AG10803 (cell line): ENCODE measurements at places on chromosomes 11 and 22.

DNA sequence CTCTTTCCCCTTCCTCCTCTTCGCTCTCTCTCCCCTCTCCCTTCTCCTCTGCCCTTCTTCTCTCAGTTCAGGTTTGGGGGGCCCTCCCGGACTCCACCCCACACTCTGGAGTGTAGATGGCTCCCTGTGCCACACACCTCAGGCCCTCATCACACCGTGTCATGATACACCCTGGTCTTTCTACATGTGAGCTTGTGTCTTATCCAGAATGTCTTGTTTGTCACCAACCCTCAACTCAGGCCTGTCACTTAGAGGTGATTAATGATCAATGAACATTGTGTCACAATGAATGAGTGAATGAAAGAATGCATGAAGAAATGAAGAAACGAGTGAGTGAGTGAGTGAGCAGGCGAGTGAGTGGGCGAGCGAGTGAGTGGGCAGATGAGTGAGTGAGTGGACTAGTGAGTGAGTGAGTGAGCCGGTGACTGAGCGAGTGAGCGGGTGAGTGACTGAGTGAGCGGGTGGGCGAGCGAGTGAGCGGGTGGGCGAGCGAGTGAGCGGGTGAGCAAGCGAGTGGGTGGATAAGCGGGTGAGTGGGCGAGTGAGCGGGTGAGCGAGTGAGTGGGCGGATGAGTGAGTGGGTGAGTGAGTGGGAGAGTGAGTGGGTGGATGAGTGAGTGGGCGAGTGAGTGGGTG, 33.8 kb downstream of the CAPN1 start:
- DNase-seq: no peak

DNA sequence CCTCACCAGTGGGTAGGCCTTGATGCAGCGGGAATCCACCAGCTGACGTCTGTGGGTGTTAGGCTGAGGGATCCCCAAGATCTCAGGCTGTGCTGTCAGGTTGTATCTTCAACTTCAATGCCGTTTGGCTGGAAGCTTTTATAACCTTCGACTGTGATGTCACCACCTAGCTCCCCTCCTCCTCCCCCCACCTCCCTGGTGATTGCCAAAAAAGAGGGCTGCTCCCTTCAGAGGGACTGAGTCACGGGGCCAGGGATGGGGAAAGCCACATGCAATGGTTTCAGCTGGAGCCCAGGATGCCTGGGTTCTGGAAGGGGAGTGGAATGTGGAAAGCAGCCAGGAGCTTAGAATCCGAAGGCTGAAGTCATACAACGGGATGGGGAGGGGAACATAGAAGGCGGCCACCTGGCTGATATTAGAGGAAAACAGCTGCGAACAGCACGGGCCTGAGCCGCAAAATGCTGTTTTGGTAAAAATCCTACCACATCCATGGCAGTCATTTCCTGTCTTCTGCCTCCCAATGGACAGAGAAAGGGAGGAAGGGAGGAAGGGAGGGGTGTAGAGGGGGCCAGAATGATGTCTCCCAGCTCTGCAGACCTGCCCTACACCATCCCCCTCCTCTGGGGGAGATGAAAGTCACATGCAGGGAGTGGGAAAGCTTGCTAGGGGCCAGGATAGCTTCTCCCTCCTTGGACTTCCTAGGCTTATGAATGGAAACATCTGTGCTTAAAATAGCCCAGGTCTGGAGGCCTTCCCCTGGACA, at the start of gene LRRN4CL:
Gene LRRN4CL (minus strand): TSS at position 110 of the 763 bp plus-strand sequence. CDS start 1,022 bp downstream, outside the sequence.
- DNase-seq: peak; percentile 99

DNA sequence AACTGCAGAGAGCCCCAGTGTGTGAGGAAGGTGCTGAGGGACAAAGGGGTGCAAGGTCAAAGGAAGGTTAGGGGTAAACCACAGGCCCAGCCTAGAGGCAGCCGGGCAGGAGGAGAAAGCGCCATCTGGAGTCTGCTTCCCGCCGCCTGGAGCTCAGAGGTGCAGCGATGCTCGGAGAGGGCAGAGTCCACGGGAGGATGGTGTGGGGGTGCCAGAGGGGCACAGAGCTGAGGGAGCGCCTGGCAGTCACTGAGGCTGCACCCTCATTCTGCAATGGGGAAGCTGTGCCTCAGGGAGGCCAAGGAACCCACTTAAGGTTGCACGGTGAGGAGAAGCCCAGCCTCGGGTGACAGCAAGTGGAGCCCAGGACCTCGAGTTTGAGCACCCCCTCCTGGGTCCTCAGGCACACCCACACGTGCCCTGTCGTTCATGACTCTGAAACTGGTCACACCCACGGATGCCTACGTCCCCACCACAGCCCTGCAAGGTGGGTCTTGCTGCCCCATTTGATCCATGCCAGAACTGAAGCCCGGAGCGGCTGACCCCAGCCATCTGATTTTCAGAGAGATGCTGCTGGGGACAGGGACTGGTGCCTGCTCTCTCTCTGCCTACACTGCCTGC, 1.6 kb downstream of the IL2RB start:
- DNase-seq: no peak

DNA sequence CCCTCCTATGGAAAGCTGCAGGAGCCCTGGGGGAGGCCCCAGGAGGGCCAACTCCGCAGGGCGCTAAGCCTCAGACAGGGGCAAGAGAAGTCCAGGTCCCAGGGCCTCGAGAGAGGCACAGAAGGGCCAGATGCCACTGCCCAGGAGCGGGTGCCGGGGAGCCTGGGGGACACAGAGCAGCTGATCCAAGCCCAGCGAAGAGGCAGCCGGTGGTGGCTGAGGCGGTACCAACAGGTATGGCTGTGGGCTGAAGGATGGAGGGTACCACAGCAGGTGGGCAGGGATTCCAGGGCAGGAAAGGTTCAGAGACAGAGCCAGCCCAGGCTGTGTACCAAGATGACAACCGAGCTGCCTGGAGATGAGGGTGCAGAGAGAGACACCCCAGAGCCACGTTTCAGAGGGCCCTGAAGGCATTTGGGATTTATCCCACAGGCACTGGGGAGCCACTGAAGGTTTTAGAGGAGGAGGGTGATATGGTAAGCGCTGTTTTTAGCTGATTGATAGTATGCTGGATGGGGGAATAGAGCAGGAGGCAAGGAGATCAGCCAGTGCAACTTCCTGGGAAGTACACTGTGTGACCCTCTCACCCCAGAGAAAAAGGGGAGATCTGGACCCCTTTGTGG, 412 bp downstream of the C11orf86 start:
- DNase-seq: no peak

- peak; percentile 86 for DNase-seq
These were observed 9.5 kb downstream of the DCHS1 start for GRCh38 chr11:6646071-6646470.

DNA sequence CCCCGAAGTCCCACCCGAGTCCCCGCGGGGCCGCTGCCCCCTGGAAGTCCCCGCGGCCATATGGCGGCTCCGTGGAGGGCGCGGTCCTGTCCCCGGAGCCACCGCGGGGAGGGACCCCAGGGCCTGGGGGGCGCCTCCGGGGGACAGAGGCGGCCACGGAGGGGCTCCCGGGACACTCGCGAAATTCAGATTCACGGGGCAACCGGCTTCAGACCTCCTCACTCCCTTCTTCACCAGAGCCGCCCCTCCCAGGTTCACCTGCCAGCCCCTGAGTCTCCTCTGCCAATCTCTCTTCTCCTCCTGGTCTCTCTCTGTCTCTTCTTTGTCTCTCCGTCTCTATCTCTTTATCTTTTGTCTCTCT, 28.2 kb upstream of the TOLLIP start:
- no peak for DNase-seq

DNA sequence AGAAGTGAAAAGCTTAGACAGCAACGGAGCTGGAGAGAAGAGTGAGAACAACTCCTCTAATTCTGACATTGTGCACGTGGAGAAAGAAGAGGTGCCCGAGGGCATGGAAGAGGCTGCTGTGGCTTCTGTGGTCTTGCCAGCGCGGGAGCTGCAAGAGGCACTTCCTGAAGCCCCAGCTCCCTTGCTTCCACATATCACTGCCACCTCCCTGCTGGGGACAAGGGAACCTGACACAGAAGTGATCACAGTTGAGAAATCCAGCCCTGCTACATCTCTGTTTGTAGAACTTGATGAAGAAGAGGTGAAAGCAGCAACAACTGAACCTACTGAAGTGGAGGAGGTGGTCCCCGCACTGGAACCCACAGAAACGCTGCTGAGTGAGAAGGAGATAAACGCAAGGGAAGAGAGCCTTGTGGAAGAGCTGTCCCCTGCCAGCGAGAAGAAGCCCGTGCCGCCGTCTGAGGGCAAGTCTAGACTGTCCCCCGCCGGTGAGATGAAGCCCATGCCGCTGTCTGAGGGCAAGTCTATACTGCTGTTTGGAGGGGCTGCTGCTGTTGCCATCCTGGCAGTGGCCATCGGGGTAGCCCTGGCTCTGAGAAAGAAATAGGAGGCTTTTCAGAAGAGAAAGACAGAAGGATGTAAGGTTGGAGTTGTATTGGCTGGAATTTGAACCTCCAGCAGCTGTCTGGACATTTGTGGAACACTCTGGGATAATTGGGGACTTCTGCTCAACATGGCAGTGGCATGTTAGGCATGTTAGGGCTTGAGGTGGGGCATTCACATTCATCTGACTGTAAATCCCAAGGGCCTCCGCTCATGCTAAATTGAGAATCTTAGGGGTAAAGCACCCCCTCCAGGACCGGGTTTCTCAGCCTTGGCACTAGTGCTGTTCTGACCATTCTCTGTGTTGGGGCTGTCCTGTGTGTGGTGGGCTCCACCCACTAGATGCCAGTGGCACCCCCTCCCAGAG, 47.1 kb downstream of the BID start:
- DNase-seq: no peak

DNA sequence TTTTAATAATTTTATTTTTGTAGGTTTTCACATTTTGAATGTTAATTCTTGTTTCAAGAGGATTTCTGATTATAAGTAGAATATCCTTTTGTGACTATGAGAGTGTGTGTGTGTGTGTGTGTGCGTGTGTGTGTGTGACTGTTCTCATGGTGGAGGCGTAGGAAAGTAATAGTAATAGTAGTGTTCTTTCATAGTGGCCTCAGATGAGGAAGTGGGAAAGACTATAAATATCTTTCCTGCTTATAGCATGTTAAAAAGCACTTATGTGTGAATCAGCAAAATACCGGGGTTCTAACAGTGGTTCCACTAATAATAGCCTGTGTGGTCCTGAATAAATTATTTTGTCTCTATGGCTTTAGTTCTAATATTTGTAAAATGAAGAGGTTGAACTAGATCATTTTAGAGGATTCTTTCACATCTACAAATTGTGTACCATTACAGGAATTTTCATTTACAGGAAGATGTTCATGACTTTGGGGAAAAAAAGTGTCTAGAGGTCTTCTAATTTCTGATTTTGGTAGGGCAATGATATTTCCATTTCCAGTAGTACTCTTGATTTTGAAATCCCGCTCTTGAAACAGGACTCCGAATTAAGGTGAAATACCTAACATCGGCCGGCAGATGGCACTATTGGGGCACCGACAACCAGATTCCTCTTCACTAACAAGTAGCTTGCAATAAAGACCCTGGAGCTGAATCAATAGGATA, 29.9 kb upstream of the OR10G7 start:
- peak; percentile 79 for DNase-seq

DNA sequence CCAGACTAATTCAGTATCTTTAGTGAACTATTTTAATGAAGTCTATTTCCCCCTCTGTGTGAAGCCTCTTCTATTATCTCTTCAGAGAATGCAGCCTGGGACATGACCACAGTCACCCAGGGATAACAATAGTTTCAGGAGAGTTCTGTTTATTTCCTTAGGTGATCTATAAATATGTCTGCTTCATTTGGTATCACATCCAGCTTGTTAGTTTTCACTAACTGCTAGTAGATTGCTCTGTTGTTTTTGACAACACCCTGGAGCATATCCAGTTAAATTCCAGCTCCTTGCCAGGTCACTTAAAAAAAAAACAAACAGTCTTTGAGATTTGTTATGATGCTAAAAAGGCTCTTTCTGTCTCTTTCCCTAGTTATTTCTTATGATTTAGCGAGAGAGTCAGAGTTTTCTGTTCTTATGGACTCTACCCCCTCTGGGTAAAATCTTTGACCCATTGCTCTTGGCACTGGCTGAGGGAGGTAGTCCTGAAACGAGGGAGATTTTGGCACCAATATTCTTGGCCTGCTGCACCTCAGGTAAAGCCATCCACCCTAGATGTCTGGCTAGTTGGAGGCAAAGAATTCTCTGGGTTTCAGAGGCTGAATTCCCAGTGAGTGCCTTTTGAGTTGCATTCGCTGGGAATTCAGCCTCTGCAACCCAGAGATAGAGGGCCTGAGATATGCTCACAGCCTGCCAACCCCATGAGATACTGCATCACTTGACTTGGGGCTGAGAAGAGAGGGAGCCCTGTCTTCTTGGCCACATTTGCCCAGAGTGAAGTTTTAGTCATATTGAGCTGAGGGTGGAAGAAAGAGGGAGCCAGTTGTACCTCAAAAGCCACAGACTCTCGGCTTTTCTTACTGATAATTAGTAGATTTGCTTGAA, 159.1 kb downstream of the PGR start:
- DNase-seq: no peak

- no peak for DNase-seq
These were observed 3.1 kb downstream of the RPS19BP1 start for GRCh38 chr22:39529487-39529851.

GRCh38 chr22:41799486-41800347, 762 bp upstream of the CCDC134 start:
- peak; percentile 30 for DNase-seq

DNA sequence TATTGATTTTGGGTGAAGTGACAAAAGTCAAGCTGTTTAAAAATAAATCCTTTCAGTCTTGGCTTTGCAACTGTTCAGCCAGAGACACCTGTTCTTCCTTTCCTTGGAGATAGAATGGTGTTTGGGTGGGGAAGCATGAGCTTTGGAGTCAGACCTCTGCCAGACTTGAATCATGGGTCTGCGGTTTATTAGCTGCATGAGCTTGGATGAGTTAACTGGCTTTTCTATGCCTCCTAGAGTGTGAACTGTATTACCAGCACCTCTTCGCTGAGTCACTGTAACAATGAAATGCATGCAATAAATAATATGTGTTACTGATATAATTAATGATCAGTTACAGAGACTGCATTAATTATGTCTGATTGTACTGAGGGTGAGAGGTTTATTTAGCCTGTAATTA, 13.5 kb upstream of the MYEOV start:
- peak; percentile 79 for DNase-seq

GRCh38 chr22:24422102-24422665, 5.2 kb upstream of the ADORA2A start:
- no peak for DNase-seq

DNA sequence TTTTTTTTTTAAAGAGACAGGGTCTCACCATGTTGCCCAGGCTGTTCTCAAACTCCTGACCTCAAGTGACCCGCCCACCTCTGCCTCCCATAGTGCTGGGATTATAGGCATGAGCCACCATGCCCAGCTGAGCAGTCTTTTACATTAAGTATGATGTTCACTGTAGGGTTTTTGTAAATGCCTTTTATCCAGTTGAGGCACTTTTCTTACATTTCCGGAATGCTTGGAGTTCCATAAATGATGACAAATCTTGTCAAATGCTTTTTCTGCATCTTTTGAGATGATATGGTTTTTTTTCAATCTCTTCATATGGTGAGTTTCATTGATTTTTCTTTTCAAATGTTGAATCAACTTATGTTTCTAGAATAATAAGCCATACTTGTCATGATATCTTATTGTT, 29.4 kb upstream of the CTTN start:
- DNase-seq: no peak

- DNase-seq: peak; percentile 62
These were observed 99.5 kb downstream of the SNX19 start for GRCh38 chr11:130816546-130817329.
